ENCODE measurements at places on chromosomes 16 and 17.

GRCh38 chr16:56414366-56414765, 11.0 kb downstream of the AMFR start:
- DNase-seq = no peak

GRCh38 chr17:5883775-5884665, 186.2 kb upstream of the WSCD1 start:
- no peak for DNase-seq

DNA sequence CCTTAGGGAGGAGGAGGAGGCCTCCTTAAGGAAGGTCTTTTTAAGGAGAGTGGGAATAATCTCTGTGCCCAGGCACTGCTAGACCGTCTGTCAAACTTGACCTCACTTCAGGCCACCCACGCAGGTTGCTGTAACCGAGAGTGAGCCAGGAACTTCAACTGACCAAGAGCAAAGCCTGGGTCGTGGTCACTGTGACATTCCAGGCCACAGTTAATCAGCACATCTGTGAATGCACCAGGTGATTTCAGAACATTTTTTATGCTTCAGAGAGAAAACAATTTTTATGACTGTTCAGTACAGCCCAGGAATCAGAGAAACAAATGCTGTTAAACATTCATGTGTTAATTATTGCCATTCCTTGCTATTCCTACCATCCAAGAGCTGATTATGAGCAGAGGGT, 226.6 kb upstream of the ASIC2 start:
- DNase-seq = no peak

DNA sequence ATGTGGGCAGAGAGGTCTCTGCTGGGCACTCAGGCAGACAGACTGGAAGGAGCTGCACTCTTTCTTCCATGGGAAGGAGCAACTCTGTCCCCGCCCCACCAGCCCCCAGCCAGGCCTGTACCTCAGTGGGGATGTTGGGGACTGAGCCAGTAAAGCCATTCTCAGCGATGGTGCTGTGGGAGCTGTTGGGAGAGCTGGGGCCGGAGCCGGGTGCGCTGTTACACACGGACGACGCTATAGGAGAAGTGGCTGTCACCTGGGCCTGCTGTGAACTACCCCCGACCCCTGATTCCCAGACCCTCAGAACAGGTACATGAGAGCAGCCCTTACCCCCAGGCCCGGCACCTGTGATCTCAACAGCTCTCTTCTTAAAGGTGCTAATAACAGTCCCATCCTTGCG, 21.5 kb downstream of the G6PC3 start:
- no peak for DNase-seq

DNA sequence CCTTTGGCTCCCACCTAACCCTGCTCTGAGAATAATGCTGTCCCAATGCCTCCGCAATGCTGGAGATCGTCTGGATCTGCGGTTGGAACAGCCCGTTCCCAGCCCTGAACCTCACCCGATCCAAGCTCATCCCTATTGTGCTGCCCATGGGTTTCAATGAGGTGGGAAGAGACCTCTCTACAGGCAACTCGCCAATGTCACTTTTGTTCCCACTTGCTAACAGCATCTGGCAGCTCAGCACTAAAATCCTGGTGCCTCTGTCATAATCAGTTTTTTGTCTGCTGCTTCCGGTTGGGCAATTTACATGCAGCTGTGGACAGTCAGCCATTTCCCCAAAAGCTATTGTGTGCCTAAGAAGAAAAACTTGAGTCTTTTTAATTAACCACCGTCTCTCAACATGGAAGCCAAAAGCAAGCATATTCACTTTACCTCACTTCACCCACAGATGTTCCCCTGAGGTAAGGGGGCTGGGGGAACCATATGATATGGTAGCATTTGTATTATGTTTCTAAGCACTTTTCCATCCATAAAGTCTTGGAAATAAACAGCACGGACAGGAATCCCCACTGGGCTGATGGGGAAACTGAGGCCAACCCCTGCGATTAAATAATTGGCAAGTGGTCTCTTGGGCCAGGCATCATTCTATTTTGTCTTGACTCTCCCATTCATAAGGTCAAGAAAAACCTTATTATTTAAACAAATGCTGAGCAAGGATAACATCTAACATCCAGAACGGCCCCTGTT, 159.2 kb upstream of the CDH5 start:
- peak; percentile 9 for DNase-seq

GRCh38 chr16:17155485-17155884, 315.3 kb downstream of the XYLT1 start:
- no peak for DNase-seq

DNA sequence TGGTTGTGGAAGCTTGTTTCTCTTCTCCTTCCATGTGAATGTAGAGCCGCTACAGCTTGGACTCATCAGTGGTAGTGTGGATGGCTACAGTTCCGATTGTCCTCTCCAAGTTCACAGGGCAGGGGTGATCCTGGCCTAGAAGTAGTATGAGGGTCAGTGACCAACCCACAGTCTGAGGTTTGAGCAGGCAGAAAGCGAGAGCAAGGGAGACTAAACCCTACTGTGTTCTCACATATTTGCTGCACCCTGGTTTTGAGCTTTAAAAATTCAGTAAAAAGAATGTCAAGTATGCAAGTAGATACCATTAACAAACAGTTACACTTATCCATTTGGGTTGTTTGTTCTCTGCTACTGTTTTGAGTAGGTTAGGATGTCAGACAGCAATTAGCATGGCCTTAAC, 148.9 kb downstream of the MRTFB start:
- no peak for DNase-seq

DNA sequence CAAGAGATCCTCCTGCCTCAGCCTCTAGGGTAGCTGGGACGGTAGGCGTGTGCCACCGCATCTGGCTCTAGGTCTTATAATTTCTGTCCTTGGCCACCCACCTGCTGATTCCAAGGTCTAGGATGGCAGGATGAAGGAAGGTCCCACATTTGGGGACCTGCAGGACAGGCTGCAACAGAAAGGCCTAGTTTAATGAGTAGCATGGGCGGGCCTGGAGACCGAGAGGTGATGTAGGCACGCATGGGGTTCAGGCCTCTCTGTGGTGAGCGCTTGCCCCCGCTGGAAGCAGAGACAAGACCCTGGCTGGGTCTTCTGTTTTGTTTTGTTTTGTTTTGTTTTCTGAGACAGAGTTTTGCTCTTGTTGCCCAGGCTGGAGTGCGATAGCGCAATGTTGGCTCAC, 33.7 kb downstream of the TMEM235 start:
- no peak for DNase-seq

GRCh38 chr17:46193151-46193625, at the start of gene KANSL1:
Gene KANSL1, minus strand, starts transcription at chr17:46193429. Its CDS starts 21,286 bp downstream, at chr17:46172143.
- peak; percentile 92 for DNase-seq

DNA sequence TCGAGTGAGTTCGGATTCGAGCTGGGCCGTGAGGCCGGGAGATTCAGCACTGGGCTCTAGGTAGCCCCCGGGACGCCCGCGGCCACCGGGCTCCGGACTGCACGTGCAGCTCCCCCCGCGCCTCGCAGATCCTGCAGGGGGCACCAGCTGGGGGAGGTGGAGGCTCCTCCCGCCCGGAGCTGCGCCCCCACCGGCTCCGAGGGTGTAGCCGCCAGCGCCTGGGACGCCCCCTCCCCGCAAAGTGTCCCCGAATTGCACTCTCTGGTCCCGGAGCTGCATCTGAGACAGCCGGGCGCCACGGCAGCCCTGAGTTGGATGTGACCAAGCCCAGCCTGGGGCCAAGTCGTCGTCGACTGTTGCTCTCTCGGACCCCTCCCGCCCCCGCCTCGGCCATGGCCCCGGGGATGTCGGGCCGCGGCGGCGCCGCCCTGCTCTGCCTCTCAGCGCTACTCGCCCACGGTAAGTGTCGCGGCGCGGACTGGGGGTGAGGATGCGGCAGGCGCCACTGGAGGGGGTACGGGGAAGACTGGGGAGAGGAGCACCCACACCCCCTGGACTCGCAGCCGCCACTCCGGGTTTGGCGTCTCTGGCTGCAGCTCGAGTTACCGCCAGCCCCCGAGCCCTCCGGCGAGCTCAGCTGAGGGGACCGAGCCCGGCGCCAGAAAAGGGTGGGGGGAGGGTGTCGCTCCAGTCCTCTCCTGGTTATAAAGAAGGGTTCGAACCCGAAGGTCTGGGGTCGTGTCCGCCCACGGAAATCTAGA, 1.5 kb downstream of the TMEM132E start:
- peak; percentile 60 for DNase-seq

DNA sequence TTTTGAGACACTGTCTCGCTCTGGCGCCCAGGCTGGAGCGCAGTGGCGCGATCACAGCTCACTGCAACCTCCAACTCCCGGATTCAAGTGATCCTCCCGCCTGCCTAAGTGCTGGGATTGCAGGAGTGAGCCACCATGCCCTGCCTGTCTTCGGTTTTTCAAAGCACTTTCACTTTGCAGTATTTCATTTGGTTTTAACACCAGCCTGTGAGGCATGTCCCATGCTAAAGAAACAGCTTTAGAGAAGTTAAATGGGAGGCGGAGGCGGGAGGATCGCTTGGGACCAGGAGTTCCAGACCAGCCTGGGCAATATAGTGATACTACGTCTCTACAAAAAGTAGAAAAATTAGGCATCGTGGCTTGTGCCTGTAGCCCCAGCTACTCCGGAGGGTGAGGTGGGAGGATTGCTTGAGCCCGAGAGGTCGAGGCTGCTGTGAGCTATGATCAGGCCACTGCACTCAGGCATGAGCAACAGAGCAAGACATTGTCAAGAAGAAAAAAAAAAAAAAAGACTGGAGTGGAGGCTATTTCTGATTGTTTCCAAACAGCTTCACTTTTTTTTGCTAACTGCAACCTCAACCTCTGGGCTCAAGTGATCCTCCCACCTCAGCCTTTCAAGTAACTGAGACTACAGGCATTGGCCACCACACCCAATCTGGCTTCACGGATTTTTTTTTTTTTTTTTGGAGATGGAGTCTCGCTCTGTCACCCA, 1.3 kb downstream of the METTL23 start:
- no peak for DNase-seq

DNA sequence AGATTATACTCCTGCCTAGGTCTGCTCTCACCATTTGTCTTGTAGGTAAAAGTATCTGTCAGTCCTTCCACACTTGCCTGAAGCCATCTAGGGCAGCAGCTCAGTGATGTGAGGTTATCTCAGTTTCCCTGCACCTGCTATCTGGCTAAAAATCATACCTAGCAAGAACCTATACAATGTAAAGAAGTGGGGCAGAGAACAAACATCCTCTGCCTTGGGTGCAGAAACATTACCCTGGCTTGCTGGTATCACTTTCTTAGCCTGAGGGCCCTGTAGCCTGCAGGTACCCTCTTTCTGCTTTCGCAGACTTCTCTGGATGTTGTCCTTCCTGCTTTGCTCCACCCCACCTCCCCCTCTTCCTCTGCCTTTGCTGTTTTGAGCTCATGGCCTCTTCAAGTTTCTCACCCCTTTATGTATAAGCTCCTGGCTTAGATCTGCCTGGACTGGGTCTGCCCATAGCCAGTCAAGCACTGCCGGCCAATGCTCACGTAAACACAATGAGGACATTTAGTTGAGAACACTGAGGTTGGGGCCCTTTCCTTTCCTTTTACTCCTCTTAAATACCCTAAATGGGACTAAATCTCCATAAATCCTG, 8.7 kb upstream of the SDK2 start:
- no peak for DNase-seq

- DNase-seq = no peak
These were observed 7.9 kb upstream of the NGFR start for GRCh38 chr17:49487183-49487582.
